Heart right ventricle (tissue), 16 donors: ENCODE measurements at places on chromosomes 4 and X.
A peak's percentile ranks its signal among the peaks of the same experiment; 100 is the strongest.

- DNase-seq = no peak
Observed at GRCh38 chr4:183289688-183290087, 30.4 kb downstream of the CLDN22 start.

DNA sequence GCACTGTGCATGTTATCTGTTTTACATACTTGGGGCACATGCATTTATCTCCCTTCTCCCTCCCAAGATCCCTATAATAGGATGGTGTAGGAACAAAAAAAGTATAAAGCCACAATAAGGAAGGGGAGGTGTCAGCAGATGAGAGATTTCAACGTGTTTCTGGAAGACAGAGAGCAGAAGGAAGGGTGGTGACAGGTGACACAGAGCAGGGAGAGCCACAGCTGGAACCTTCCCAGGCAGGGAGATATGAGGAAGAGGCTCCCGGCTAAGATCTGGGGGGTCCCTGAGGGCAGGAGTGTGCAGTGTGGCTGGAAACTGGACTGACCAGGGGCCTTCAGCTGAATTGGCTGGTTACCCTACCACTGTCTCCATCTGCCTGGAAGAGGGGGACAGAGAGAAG lies 107.4 kb downstream of the BCOR start:
- DNase-seq = no peak

DNA sequence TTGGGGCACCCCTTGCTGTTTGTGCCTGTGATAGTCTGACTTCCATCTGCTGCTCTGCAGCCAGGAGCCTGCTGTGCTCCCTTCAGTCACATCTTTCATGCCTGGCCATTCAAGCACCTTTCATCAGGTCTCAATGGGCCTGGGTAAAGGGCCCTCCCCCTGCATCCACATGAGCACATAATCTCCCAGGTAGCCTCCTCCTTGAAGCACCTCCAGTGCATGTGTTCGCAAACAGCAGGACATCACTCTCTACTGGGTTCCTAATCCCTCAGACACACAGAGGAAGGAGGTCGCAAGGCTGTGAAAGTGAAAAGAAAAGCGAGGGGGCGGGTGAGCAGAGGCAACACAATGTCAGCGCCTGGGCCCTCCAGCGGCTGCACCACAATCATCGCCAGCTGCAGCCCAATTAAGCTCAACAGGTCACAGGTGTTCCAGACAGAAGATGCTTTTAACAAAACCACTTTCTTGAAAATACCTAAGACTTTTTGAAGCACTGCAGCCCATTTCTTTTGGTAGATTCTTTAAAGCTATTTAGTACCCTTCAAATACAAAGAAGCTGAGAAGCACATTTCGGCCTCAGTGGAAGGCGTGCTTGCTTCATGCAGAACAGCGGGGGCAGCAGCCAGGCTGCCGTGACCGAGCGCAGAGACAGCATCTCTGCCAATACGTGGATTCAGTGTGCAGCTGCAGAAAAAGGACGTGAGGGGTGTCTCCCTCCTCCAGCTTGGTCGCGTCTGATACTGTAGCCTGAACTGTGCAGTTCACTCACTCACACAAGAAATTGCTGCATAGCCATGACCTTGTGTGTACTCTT lies 92.2 kb upstream of the SPRY1 start:
- DNase-seq = no peak

DNA sequence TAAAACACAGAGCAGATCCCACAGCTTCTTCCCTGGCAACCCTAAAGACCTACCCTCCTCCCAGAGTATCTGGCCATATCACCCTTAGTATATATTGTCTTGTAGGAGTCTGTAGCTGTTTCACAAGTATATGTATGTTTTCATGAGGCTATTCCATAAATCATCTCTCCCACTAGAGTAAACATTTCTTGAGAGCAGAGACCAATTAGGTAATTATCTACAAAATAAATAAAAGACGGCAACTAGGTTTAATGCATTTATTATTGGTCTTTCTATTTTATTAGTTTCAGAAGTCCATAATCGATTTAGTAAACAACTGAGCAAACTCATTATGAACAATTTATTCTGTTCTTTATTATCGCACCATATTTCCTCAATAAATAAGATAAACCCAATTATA lies 7.0 kb downstream of the ACOT9 start:
- no peak for DNase-seq

DNA sequence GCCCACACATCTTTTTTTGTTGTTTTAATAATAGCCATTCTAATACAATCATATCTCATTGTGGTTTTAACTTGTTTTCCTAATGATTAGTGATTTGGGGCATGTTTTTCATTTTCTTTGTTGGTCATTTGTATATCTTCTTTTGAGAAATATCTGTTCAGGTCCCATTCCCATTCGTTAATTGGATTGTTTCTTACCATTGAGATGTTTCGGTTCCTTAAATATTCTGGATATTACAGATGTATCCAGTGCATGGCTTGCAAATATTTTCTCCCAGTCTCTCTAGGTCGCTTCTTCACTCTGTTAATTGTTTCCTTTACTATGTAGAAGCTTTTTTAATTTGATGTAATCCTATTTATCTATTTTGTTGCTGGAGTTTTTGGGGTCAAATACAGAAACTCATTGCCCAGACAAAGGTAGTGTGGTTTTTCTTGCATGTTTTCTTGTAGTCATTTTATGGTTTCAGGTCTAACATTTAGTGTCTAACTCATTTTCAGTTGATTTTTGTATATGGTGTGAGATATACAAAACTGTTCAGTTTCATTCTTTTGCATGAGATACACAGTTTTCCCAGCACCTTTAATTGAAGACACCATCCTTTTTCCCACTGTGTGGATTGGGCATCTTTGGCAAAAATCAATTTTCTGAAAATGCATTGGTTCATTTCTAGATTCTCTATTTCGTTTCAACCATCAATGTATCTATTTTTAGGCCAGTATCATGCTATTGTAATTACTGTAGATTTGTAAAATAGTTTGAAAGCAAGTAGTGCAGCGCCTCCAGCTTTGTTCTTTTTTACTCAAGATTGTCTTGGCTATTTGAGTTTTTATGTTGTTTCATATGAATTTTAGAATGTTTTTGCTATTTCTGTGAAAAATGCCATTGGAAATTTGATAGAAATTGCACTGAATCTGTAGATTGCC lies 195.9 kb downstream of the SCFD2 start:
- DNase-seq = no peak

GRCh38 chr4:140012688-140013486 lies 141.1 kb downstream of the MAML3 start:
- peak; percentile 66 for DNase-seq

DNA sequence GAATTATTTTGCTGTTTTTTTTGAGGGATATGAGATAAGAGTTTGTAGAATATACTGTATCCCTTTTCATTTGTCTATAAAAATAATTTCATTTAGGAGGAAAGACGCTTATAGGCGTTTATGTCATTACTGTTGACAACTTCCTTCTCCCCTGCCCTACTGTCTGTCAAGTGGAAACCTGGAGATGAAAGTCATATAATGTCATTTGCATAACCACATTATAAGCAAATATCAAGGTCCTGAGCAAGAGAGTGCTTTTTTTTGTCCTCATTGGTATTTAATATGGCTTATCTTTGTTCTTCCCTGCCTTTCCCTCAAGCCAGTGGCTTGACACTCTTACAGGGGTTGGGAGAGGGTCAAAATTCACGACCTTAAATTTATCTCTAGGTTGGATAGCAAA lies 55.8 kb downstream of the LRP2BP start:
- no peak for DNase-seq

DNA sequence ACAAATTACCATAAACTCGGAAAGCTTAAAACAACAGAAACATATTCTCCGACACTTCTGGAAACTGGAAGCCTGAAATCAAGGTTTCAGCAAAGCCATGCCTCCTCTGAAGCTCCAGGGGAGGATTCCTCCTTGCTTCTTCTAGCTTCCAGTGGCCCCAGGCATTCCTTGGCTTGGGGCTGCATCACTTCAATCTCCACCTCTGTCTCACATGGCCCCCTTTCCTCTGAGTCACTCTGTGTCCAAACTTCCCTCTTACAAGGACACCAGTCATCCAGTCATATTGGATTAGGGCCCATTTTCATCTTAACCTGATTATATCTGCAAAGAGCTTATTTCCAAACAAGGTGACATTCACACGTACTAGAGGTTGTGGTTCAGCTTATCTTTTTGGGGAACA lies 17.3 kb downstream of the PARM1 start:
- no peak for DNase-seq

GRCh38 chr4:47462799-47463234 lies 685 bp downstream of the COMMD8 start:
- no peak for DNase-seq

- DNase-seq = no peak
Observed at GRCh38 chr4:3031357-3032082, 42.8 kb downstream of the HTT-AS start.

DNA sequence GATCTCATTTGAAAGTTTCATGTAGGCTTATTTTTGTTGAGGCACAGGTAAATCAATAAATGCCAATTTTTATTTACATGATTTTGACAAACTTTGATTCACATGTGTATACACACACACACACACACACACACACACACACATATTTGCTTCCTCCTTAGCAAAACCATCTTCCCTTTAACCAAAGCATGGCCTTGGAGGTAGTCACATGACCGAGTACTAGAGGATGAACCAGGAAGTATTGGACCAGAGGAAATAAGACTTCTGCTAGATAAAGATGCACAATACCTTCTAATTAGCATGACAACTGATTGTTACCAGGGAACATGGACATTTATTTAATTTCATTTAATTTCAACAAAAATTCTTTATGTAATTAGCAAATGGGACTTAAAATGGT lies 23.4 kb upstream of the CFAP299 start:
- no peak for DNase-seq

DNA sequence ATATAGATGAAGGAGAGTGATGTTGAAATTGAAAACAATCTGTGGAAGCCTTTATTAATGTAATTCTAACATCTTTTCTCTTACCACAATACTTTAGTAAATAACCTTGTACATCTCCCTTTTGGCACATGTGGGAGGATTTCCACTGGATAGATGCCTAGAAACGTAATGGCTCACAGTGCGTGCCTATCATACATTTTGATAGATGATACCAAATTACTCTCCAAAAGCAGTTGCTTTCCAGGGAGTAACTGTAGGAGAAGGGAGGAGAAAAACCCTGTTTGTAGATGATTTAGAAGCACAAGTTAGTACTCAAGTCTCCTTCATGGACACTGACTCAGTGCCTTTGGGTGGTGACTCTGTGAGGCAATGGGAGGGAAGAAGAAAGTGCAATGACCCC lies 476.3 kb downstream of the CCSER1 start:
- DNase-seq = no peak

GRCh38 chrX:105803891-105804290 lies 18.4 kb upstream of the NRK start:
- no peak for DNase-seq
